ENCODE measurements at places on chromosomes 4 and X. TPM values are rescaled to one million over a fixed set of nuclear protein-coding genes. Genes with fewer than 3 reads are reported as not detected.

The SERTM2 gene
- 0.52 TPM for total RNA-seq

The OTC gene
- total RNA-seq, result not detected

The ANXA10 gene
- total RNA-seq, result not detected

The FAM47A gene
- not detected for total RNA-seq

The PCSK1N gene
- not detected for total RNA-seq

The ZIC3 gene
- total RNA-seq, result not detected

The CPXCR1 gene
- not detected for total RNA-seq

The DNAAF6 gene
- not detected for total RNA-seq

The CT45A2 gene
- total RNA-seq, result 0.52 TPM

The SPARCL1 gene
- 116 TPM for total RNA-seq

The CFAP97 gene
- 15.1 TPM for total RNA-seq

The CCNG2 gene
- total RNA-seq, result 52.7 TPM

The EFNB1 gene
- total RNA-seq, result 27.7 TPM

The NUP62CL gene
- 1.6 TPM for total RNA-seq

The PCDH10 gene
- total RNA-seq, result 0.52 TPM

The ATP7A gene
- 15.1 TPM for total RNA-seq

The UGT2B11 gene
- total RNA-seq, result not detected

The DGKK gene
- not detected for total RNA-seq

The PLA2G12A gene
- total RNA-seq, result 5.2 TPM

The HEPH gene
- 8.4 TPM for total RNA-seq

The REELD1 gene
- not detected for total RNA-seq

The ZNF81 gene
- total RNA-seq, result 11.5 TPM

The ADH1A gene
- total RNA-seq, result 0.52 TPM

The CHM gene
- 12.5 TPM for total RNA-seq

The UBA6 gene
- total RNA-seq, result 36.0 TPM

Measured in skeletal muscle tissue (tissue), 5 donors.